ENCODE measurements at places on chromosomes 4 and X.
A peak's percentile ranks its signal among the peaks of the same experiment; 100 is the strongest.

DNA sequence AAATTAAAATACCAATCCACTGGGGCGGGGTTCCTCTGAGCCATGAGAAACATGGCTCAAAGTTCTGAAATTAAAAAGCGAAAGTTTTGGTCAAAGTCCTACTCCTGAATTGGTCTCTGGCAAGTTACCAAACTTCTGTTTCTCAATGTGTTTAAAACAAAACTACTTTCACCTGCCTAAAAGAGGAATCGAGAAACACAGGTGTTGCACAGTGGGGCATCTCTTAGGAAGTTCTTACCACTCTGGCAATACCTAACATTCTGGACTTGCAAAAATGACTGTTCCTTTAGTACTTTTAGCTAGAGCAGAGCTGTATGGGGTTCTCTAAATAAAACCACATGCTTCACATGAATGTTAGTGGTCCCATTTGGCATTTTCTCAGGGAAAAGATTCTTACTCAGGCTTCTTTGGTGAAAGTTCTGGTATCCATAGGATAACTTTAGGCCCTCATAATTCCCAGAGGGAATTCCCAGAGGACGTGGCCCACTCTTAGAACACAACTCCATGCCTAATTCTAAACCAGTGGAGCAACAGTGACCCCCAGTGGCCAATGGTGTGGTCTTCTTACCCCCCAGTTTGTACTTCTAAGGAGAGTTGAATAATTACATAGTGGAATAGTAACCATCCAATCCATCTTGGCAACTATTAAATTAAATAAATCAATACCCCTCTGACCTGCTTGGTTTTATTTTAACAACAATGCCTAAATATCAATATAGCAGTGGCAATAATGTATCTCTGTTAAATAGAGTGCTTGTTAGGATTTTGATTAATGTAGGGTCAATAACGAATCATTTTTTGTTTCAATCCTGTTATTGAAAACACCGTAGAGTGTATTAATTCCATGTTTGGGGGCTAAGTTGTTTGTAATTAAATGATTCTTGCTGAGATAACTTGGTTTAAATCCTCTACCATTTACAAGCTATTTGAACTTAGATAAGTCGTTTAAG lies 21.9 kb downstream of the BMP3 start:
- peak; percentile 71 for DNase-seq

GRCh38 chr4:126241634-126242033 lies 926.9 kb downstream of the FAT4 start:
- no peak for DNase-seq

- DNase-seq, result no peak
These were observed 85.3 kb downstream of the GLUD2 start for GRCh38 chrX:121132675-121133074.

- no peak for DNase-seq
These were observed 403.8 kb upstream of the FAT1 start for GRCh38 chr4:187127456-187127855.

- DNase-seq, result no peak
These were observed 13.4 kb downstream of the RBMX2 start for GRCh38 chrX:130415201-130415600.

DNA sequence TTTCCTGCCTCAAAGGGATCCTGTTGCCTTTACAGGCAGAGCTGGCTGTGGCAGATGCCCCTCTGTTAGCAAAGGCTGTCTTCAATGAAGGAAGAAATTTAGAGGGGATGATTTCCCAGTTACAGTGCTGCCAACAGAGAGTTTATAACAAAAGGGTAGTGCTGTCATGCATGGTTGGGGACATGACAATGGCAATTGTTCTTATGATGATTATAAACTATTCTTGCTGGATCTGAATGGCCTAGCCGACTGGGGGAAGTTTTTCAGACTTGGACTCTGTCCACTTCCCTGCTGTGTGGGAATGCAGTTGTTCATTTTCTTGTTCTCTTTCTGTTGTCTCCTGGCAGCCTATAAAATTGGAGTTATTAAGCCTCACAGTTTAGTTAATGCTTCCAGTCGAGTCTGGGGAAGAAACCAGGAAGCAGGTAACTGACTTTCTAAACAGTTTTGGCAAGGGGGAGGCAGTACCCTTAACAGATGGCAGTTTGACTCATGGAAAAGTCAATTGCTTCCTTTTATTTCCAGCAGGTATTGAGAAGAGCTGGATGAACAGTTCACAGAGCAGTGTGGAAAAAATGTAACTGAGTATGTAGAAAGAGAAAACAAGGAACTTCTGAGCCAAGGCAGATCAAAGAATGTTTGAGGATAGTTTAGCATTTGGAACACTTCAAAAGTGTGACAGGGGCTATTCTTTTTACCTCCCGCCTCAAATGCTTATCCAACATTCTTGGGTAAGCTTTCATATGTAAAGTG lies 582.6 kb downstream of the RAPGEF2 start:
- no peak for DNase-seq

DNA sequence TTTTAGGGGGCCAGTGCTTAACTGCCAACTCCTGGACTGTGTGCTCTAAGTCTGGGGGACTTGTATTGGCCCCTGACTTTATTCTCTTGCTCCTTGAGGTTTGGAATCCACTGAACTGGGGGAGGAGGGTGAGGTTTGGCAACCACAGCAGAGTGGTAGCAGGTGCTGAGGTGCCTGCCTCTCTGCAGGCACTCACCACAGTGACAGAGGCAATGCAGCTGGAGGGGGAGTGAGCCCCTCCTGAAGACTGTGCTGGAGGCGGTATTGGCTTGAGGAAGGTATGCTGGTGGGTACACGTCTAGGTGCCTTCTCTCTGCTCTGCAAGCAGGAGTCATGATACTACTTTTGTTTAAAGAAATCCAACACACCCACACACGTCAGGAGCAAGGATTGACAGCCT lies 24.6 kb downstream of the CFAP299 start:
- DNase-seq, result no peak

GRCh38 chr4:172750910-172751309 lies 417.7 kb upstream of the GALNT7 start:
- DNase-seq, result no peak

- DNase-seq, result no peak
These were observed 421.4 kb downstream of the TMA16 start for GRCh38 chr4:163915896-163916295.

- no peak for DNase-seq
These were observed 35.3 kb upstream of the GPM6B start for GRCh38 chrX:13852001-13852695.

- no peak for DNase-seq
These were observed 192.2 kb downstream of the LDB2 start for GRCh38 chr4:16706251-16706650.

DNA sequence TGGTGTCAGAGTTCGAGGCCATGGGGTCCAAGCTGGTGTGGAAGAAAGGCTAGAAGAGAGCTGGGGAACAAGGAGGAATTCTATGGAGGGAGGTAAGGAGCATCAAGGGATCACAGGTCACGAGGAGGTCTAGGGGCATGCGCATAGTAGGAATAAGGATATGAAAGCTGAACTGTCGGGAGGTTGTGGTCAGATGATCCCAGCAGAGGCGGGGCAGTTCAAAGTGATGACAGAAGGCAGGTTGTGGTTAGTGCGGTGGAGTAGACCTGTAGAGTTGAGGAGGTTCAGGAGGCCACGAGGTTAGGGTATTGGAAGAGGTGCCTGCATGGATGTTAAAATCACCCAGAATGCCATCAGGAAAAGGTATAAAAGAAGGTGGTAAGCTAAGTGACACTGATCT lies 156.3 kb downstream of the TMEM164 start:
- no peak for DNase-seq

GRCh38 chrX:49147936-49148335 lies 14.6 kb upstream of the MAGIX start:
- no peak for DNase-seq

DNA sequence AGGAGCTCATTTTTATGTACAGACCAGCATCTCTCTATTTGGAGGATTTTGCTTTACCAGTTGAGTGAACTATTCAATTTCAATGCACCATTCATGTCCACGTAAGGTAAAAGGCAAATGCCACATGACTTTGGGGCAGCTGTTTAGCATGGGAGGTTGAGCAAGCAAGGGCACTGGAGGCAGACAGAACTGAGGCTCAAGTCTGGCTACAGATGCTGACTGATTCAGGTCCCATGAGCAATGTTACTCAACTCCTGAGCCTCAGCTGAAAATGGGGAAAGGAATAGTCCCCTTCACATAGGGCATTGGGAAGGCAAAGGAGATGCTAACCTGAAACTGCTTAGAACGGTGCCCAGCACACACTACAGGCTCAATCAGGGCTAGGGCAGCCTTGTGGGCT lies 93.0 kb upstream of the MTM1 start:
- peak; percentile 55 for DNase-seq

DNA sequence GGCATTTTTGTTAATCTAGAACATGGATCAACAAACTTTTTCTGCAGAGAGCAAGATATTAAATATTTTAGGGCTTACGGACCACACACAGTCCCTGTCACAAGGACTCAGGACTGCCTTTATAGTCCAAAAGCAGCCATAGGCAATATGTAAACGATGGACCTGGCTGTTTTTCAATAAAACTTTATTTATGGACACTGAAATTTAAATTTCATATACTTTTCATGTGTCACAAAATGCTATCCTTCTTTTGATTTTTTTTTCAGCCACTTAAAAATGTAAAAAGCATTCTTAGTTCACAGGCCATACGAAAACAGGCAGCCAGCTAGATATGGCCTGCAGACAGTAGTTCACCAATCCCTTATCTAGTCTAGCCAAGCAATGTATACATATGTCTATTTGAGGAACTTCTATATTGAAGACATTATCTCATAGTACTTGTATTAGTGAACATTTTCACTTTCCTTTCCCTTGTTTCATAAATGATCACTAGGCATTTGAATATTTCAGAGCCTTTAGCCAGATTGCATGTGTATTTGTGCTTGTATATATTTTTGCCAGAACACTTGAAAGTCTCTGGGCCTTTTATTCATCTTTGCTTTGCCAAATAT lies 350.9 kb downstream of the RPA4 start:
- DNase-seq, result no peak
